RPMI7951 (cell line): ENCODE measurements at places on chromosomes 5 and 9. TPM values are rescaled to one million over a fixed set of nuclear protein-coding genes. Genes with fewer than 3 reads are reported as not detected.
A peak's percentile ranks its signal among the peaks of the same experiment; 100 is the strongest.

DNA sequence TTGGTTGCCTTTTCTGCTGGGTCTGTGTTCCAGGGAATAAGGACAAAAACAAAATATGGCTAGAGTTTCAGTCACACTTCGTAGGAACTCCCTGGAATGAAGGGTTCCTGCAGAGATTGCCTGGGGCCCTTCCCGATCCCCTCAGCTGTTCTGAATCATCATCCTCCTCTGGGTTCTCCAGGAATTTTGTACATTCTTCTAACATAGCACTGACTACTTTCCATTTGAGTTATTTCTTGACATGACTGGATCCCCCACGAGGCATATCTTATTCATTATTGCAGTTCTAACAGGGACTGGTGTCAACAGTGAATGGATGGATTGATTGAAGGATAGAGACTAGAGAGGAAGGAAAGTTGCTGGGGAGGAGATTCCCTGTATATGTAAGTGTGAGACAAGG, 49.2 kb upstream of the TNC start:
- peak; percentile 95 for DNase-seq

DNA sequence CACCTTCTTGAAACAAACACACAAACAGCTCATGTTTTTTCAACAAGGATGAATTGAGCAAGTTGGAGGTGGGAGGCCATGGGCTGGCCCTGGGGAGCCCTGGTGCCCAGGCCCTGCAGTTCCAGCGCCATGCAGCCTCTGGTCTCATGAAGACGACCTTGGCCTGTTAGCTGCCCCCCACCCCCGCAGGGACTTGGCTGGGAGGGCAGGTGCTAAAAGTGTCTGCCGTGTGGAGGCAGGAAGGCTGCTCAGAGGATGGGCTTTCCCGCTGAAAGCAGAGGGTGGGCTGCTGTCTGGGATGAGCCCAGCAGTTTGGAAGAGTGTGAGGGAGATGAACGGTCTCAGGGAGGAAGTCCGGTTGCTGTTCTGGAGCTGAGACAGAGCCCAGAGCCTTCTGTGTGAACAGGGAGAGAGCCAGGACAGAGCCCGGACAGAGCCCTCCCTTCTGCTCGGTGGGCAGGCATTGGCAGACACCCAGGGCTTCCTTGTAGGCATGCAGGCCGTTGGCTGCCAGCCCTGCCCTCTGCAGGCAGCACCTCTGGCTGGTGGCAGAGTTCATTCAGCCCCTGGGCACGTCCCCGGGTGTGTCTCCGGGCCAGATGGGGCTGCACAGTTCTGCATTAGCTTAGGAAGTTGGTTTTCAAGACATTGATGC, 18.7 kb downstream of the ROPN1L start:
- peak; percentile 49 for DNase-seq

DNA sequence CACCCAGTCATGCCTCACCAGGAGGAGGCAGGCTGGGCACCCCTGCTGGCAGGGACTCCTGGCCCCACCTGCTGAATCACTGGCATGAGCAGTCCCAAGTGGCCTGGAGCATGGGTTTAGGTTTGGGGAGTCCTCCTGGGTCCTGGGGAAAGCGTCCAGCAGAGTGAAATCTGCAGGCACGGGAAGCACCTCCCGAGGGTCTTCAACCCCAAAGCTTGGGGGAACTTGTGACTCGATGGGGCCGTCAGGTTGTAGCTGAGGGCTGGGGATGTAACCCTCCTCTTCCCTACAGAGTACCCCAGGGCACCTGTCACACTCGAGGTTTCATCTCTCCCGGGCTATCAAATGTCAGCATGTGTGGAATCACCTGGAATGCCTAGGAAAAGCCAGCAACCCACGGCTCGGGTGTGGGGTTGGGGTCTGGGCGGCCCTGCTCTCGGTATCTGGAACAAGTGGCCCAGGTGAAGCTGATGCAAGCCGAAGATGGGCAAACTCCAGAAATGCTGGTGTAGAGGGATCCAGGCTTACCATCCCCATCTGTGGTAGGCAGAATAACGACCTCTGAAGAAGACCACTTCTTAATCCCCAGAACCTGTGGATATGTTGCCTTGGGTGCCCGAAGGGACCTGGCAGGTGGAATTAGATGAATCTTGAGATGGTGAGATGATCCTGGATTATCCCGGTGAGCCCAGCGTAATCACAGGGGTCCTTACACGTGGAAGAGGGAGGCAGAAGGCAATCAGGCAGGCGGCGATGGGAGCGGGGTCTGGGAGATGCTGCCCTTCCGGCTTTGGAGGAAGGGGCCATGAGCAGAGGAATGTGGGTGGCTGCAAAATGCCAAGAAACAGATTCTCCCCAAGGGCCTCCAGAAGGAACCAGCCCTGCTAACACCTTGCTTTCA, 6.1 kb upstream of the RASGEF1C start:
- DNase-seq, result no peak

- no peak for DNase-seq
Observed at GRCh38 chr9:83563360-83563759, 25.2 kb upstream of the FRMD3 start.

DNA sequence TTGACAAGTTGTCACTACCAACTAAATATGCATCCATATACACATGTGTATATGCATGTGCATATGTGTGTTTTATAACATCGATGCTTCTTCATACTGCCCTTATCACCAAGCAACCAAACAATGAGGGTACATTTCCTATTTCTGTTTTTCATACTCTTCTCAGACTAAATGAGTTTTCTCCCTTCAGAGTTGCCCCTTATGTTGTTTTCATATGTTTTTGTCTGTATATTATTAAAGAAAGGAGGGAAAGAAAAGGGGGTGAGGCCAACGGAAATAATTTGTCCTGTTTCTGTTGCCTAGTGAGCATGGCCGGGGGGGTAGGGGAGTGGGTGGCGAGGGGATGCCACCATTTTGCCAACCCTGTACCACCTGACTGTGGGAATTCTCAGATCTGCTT, 28.8 kb upstream of the NFIB start:
- DNase-seq, result no peak

TAF11L8 gene
- not detected in 2 replicates for total RNA-seq

GBGT1 gene
- 0.59 and 1.3 TPM in 2 replicates for total RNA-seq

DNA sequence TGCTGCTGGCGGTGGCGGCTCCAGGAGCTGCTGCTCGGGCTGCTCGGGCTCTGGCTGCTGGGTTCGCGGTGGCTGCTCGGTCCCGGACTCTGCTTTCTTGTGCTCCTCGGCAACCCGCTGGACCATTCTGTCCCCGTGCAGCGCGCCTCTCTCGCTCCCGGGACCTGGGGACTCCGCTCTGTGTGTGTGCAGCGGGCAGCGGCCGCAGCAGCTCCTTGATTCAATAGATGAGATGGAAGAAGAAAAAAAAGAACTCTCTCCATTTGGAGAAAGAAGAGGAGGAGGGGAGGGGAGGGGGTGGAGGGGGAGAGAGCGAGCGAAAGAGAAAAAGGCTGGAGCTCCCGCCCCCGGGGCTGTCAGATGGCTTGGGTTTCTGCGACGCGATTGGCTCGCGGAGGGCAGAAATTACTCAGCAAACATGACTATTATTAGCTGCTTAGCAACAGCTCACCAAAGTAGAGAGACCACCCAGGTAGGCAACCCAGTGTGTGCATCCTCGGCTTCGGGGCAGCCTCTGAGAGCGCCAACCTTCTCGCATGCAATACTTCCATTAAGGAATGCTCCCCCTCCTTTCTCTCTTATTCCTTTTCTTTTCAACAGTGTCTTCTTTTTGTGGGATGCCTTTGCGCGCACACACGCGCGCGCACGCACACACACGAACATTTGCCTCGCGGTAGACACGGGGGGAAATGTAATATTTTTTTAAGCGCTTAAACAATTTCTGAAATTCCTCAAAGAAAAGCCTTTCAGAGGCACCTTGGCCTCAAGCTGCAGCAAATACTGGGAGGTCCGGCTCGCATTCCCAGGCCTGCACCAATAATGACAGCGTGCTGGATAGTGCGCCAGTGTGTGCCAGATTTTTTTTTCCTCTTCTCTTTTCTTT, 7.6 kb downstream of the PTCH1 start:
- DNase-seq, result peak; percentile 91

DNA sequence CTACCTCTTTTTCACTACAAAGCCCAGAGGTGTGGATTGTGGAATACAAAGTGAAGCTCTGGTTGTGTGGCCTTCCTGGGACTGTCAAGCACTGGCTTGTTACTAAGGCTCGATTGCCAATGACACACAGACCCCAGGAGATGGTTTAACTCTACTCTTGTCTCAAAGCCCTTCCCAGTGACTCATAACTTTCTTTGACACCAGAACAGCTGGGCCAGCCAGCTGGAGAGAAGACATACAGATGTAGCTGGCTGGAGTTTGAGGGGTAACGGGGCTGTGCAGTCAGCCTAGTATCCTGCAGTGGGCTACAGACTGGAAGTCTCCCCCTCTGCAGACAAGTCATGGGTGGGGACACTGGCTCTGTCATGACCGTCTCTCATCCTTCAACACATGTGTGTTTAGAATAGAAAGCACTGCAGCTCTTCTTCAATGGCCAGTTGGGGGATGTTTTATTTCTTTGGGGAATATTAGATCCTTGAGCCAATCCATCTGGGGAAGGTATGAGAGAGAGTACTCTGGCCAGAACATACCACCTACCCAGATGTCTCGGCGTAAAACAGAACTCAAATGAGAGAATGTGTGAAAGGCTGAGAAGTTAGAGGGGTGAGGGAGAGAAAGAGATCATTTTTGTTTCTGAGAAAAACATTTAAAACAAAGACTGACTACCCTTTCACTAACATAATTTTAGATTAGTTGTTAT, 53.3 kb downstream of the SEMA6A start:
- peak; percentile 16 for DNase-seq

ITK gene
- not detected in 2 replicates for total RNA-seq

DNA sequence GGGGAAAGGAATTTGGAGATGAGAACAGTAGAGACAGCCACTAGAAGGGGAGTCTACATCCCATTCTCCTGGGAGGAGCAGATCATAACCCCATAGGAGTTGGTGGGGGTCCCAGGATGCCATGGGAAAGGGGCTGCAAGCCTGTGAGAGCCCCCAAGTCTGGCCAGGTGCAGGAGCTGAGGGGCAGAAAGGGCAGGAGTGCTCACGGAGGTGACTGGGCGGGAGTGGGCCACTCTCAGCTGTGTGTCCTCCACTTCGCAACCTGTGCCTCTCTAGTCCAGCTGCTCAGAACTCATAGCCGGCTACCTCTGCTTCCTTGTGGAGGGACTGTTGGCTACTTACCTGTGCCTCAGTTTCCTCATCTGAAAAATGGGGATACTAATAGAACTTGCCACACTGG, 263.9 kb downstream of the FSTL4 start:
- no peak for DNase-seq

DNA sequence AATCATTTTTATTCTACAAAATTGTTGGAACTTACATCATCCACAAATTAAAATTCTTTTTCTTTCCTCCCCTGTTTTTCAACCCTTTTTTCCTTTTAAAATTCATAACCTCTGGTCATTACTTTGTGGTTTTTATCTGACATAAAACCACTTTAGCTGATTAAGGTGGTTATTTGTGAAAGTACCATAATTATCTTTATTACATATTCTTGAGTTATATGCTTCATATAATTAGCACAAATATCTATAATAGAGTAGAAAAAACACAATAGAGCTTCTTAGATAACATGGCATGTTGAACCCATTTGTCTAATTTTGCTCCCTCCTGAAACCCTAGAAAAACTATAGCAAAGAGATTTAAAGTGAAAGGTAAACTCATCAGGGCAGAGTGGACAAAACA, 22.9 kb upstream of the PPIC start:
- no peak for DNase-seq

DNA sequence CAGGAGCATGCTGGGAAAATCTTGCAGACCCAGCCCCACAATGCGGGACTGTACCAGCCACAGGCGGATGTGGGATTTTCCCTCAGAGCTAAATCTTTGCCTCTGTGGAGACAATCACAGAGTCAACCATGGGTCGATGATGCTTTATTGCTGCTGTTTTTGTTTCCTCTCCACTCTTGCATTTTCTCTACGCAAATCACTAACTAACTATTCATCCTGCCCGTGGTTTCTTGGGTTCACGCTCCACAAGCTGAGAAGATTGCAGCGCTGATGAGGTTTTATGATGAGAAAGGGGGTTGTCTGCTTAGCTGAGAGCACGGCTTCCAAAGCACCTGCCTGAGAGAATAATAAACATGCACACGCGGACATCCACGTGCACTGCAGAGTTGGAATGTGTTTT, 500.2 kb upstream of the ADAMTS16 start:
- DNase-seq, result no peak

LEAP2 gene
- 0.29 and 0.84 TPM in 2 replicates for total RNA-seq

DNA sequence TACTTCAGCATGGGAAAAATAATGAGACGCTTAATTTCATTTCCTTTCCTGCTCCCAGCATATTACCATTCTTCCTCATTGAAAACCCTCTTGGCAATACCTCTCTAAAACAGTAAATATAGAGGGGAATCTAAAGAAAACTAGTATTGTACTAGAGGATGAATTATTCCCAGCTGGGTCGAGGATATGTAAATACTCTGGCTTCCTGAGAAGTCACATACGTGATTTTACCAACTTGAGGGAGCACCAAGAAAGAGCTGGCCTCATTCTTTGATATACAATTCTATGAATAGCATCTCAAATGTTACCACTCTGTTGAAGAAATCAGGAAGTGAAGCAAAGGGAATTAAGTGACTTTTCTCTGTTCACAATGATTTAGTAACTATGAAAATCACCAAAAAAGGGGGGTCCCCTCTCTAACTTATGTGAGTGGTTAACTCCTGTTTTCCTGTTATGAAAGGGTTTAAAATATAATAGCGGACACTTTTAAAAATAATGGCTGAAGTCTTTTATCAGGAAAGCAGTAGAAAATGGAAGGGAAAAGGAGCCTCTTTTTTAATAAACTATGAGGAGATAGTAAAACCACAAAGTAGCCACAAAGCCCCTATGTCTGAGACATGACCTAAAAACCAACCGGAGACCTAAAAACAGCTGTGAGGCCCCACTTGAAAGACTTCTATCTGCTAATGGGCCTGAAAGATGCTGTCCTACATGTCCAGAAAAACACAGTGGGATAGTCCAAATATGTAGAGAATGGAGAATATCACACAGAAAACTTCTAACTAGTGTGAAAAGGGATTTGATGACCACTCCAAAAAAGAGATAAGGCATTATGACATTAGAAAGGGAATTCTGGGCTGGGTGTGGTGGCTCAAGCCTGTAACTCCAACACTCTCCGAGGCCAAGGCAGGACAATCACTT, 42.6 kb downstream of the LPAR1 start:
- peak; percentile 92 for DNase-seq

PARP8 gene
- 6.1 and 7.3 TPM in 2 replicates for total RNA-seq

- DNase-seq, result peak; percentile 46
Observed at GRCh38 chr9:116450378-116451139, 236.5 kb upstream of the TRIM32 start.

- DNase-seq, result no peak
Observed at GRCh38 chr5:53826504-53826903, 266.1 kb downstream of the NDUFS4 start.

- no peak for DNase-seq
Observed at GRCh38 chr5:3345195-3345594, 250.4 kb upstream of the IRX1 start.

- DNase-seq, result peak; percentile 42
Observed at GRCh38 chr9:94086486-94087345, 2.5 kb downstream of the PTPDC1 start.

DNA sequence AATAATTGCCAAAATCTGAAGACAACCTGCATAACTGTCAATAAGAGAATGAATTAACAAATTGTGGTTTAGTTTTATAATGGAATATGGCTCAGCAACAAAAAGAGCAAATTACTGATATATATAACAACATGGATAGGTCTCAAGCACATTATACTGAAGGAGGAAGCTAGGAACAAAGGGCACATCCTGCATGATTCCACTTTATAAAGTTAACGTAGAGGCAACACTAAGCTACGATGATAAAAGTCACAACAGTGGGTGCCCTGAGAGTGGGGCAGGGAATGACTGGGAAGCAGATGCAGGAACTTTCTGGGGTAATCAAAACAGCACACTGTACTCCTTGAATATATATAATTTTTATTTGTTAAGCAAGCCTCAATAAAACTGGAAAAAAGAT, 165.2 kb downstream of the RMI1 start:
- DNase-seq, result no peak

IL13 gene
- not detected in 2 replicates for total RNA-seq
